ENCODE measurements at places on chromosomes 16 and 17.

GRCh38 chr17:54935471-54935870 lies 33.0 kb downstream of the COX11 start:
- no peak for DNase-seq

GRCh38 chr16:57483725-57484514 lies 2.4 kb downstream of the DOK4 start:
- no peak for DNase-seq

DNA sequence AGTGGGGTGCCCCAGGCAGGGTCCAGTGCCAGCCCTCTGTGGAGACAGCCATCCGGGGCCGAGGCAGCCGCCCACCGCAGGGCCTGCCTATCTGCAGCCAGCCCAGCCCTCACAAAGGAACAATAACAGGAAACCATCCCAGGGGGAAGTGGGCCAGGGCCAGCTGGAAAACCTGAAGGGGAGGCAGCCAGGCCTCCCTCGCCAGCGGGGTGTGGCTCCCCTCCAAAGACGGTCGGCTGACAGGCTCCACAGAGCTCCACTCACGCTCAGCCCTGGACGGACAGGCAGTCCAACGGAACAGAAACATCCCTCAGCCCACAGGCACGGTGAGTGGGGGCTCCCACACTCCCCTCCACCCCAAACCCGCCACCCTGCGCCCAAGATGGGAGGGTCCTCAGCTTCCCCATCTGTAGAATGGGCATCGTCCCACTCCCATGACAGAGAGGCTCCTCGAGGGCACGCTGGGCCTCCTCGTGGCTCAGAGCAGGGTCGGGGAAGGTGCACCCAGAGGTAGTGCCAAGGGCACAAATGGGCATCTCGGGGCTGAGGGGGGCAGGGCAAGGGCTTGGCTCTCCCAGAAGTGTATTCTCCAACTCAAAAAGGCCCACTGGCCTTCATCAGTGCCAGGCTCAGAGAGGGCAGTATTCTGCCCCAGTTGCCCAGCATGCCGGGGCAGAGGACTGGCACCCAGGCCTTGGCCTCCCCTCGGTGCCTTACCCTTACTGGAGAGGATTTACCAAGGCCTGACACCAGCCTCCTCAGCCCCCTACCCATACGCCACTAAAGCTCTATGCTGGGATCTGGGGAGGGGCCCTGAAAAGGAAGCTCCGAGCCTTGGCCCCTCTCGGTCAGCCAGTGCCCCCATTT lies at the start of gene CDH5:
CDH5 (plus strand) TSS at position 259 of the 867 bp plus-strand sequence. CDS start 12,647 bp downstream, outside the sequence.
- no peak for DNase-seq

- DNase-seq, result peak; percentile 0
These were observed 371.5 kb downstream of the SEC14L1 start for GRCh38 chr17:77512062-77512946.

Measured in WERI-Rb-1 (cell line).